ENCODE measurements at places on chromosomes 5 and 9.
A peak's percentile ranks its signal among the peaks of the same experiment; 100 is the strongest.

DNA sequence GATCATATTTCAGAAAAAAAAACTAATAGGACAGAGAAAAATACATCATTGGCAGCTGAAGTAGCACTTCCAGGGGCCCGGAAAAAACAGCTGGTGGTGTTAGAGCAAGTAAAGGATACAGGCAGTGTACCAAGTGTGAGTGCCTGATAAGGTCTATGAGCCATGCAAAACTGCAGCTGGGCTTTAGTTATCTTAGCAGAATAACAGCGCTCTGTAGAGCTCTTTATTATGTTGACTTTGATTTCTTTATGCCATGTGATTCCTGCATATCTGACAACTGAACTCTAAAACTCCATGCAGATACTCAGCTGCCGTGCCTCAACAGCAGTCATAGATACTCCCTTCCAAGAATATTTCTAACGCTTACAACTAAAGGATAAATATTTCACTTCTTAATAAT is 119.5 kb downstream of the CAAP1 start:
- no peak for DNase-seq

DNA sequence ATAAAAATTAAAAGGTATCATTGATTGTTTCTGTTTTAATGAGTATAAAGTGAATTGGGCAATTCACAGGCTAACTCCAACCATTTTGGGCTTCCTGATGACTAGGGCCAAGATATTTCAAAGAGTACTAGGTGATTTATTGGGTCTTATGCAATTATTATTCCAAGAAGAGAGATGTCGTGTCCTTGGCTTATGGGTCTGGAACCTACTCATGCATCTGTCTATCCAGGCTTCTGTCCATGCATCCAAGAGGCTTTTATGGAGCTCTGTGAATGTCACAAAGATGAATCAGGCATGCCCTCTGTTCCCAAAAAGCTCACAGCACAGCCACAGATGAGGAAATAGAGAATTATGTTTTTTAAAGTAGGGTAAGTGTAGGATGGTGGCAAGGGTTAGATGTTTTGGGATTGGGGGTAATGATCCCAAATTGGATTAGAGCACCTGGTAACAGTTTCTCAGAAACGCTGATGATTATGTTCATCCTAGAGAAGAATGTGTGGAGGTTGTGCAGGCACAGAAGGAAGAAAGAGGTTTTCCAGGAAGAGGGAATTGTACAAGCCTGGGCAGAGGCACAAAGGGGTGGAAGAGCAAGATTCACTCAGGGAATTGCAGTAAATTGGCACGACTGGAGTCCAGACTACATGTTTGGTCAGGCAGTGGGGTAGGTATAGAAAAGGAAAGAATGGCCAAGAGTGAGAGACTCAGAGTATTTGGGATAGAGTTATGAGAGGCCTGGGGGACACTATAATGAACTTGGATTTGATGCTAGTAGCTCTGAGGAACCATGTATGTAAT is 83.0 kb upstream of the TNC start:
- DNase-seq, result no peak

GRCh38 chr9:127392166-127392565 is 4.8 kb upstream of the SLC2A8 start:
- no peak for DNase-seq

- no peak for DNase-seq
Observed at GRCh38 chr5:172119921-172120688, 67.9 kb downstream of the STK10 start.

GRCh38 chr5:63127054-63127453 is 548.4 kb downstream of the LRRC70 start:
- DNase-seq, result no peak

DNA sequence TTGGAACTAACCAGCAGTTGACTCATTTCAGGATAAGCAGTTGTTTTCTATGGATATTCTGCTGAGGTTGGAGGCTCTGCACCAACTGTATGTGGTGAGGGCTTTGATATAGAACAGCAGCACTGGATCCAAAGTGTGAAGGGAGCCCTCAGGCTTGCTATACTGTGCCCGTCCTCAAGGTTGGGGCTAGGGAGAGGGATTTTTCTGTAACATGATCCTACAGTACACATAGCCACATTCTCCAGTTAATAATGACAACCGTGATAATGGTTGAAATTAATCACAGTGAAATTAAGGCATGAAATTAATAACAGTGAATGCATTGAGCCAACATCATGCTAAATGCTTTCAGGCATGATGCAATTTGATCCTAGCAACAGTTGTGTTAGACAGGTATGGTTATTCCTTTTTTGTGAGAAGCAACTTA is 36.7 kb downstream of the ARHGAP26 start:
- no peak for DNase-seq

- DNase-seq, result no peak
Observed at GRCh38 chr5:146344155-146345118, 5.8 kb downstream of the POU4F3 start.

DNA sequence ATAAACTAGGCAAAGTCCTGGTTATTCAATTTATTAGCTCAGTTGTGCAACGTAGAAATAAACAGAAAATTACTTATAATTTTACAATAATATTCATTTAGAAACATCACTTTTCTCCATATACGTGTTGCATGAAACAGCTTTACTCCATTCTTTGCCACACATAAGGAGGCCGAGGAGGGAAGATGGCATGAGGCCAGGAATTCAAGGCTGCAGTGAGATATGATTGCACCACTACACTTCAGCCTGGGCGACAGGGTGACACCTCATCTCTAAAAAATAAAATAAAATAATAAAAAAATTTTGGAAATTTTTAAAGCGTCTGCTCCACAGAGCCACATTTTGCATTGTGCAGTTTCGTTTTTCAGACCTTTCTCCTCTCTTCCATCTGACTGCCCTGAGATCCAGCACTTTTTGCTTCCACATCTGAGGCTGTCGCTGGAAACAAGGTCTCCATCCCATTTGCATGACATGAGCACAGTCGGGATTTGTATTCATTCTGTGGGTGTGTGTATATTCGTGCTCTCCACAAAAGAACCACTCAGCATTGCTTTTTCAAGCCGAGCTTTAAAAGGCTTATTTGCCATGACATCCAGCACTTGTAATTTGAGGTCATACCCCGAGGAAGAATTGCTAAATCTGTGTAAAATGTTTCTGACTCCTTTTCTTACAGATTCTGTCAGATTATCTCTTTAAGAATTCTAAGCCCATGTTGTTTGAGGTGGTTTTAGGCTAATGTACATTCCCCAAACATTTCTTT is 98.6 kb upstream of the MSX2 start:
- DNase-seq, result no peak

DNA sequence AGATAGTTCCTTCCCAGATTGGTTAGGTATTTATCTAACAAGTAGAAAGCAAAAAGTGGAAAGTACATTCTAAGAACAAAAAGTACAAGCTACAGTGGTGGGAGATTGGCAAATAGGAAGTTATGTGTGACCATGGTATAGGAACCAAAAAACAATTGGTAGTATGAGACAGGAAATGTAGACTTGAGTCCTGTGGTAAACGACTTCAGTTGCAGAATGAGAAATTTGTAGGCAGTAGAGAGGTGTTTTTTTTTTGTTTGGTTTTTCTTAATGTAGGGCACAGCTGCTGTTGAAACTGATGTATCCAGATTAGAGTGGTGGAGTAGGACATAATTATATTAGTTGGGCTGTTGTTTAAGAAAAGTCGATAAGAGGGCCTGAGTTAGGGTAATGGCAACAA is 72.0 kb downstream of the CCNH start:
- peak; percentile 55 for DNase-seq

DNA sequence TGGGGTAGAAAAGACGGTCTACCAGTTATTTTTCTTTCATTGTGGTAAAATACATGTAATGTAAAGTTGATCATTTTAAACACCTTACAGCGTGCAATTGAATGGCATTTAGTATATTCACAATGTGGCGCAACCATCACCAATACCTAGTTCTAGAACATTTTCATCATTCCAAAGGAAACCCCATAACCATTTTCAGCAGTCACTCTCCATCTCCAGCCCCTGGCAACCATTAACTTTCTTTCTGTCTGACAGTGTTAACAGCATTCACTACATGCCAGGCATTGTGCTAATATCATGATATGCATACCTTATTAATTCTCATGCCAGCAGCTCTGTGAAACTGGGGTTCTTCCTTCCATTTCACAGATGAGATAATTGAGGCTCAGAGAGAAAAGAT is 32.0 kb downstream of the PTGS1 start:
- DNase-seq, result no peak

DNA sequence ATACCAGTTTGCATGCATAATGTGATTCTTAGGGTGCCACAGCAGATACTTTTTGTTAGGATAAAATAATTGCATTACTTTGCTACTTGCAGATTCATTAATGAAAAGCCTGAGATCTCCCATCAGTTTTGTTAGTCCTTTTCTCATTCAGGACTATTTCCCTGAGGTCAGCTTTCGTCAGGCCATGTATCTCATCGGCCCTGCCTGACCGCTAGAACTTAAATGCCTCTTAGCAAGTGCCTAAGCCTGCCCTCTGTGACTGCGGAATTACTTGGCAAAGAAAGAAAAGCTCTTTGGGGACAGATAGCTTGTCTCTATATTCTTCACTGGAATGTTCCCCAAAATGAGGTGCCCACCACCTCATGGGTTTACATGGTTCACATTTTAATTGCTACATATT is 147.8 kb downstream of the KCTD16 start:
- no peak for DNase-seq

GRCh38 chr9:69645488-69645887 is 26.7 kb downstream of the APBA1 start:
- DNase-seq, result no peak

DNA sequence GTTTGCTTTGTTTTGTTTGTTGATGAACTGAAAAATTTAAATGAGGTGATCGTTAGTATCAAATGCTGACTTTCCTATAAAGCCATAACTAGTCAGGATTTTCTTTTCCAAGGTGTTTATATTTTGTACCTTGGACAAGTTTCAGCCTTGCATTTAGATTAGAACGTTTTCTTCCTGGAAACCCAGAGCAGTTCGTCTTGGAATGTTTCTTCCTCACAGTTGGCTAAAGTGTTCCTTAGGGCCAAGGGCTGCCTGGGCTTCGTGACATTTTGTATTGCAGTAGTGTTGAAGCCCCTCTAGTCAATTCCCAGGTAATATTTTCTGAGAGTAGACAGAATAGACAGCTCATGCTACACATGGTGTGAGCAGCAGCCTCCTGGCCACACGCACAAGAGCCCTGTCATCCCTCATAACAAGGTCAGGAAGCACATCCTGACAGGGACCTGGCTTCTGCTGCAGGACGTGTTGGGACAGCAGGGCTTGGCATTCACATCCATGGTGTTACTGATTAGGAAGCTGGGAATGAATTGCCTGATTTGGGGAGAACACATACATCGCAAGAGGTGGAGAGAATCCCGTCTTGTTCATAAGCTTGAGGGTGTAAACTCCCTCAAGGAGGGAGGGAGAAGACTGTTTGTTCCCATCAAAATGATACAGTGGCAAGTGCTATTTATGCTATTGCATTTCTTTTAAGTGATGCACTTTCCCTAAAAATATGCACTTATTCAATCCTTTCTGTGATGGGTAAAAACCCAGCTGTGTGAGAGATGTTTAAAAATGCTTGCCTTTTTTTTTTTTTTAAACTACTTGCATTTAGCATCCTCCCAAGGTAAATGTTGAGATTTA is 31.7 kb downstream of the FUBP3 start:
- no peak for DNase-seq

GRCh38 chr9:34651876-34652601 is at the start of gene IL11RA:
Gene IL11RA, plus strand, starts transcription at chr9:34652185. Its CDS starts 3,033 bp downstream, at chr9:34655218.
- DNase-seq, result peak; percentile 71

- no peak for DNase-seq
Observed at GRCh38 chr9:120571443-120572257, 8.3 kb downstream of the CDK5RAP2 start.

DNA sequence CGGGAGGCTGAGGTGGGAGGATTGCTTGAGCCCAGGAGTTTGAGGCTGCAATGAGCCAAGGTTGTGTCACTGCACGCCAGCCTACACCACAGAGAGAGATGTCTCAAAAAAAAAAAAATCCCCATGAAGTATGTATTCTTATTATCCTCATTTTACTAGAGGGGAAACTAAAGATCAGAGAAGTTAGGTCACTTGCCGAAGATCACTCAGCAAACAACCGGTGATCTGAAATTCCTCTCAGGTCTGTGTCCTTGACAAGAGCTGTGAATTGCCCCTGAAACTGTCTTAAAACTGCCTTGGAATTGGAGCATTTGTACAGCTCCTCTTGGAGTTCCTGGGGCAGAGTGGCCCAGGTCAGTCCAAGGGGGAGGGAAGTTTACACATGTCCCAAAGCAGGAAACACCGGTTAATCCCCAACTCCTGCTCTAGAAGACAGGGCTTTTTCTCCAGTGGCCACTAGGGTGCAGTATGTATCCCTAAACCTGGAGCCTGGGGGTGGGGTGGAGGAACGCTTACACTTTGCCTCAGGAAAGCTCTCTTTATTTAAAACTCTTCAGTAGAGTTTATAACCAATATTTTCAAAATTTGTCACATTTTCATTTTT is 27.6 kb downstream of the AQP7 start:
- DNase-seq, result peak; percentile 71

GRCh38 chr9:132116583-132116982 is 36.9 kb upstream of the MED27 start:
- DNase-seq, result no peak

DNA sequence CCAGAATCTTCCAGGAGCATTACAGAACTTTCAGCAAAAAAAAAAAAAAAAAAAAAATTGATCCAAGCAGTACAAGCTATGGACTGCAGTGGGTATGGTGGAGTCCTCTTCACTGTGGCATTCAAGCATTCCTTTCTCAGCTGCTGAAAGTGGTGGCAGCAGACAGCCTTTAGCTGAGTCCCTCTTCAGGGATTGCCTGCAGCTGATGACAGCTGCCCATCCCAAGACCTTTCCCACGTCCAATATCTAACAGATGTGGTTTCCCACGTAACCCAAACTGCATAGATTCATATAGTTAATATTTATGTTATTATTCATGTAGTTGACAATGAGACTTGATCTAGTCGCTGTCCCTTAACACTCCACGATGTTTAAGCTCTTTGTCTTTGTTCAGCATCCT is 475.9 kb downstream of the TLE1 start:
- no peak for DNase-seq

GRCh38 chr5:106189121-106189809 is 1481.5 kb downstream of the EFNA5 start:
- no peak for DNase-seq

GRCh38 chr5:168426007-168426863 is 60.0 kb upstream of the RARS1 start:
- DNase-seq, result no peak

DNA sequence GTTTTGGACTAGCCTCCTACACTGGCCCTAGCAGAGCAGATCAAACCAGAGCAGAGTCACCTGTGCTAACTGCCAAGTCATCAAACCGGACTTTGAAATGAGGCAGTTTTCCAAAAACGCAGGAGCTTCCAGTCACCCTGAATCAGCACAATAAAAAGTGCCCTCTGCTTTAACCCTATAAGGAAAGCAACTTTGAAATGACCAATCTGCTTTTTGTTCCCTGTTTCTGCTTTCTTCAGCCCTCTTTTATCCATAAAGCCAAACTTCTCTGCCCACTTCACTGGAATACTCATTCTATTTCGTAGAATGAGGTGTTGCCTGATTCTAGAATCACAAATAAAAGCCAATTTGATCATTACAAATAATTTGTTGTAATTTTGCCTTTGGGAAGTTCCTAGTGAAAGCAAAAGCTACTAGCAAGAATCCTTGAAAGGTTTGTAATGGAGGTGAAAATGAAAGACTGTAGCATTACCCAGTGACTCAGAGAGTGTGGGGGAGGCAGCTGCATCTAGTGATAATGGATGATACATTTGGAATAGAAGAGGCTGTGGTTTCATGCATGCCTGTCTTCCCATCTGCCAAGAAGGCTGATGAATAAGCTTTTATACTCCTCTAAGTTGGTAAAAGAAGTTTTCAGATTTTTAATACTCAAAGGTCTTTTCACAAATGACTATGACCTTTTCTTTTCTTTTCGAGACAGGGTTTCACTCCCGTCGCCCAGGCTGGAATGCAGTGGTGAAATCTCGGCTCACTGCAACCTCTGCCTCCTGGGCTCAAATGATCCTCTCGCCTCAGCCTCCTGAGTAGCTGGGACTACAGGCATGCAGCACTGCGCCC is 14.9 kb downstream of the SPAAR start:
- DNase-seq, result no peak

Data from CD4-positive, alpha-beta T cell treated with Interleukin-4 for 4 hours (primary cell).